ENCODE measurements at places on chromosomes 4 and X.

GRCh38 chr4:139816856-139817255, 151.2 kb downstream of the MGST2 start:
- DNase-seq = no peak

- no peak for DNase-seq
These were observed 14.6 kb downstream of the NAA11 start for GRCh38 chr4:79311279-79311678.

DNA sequence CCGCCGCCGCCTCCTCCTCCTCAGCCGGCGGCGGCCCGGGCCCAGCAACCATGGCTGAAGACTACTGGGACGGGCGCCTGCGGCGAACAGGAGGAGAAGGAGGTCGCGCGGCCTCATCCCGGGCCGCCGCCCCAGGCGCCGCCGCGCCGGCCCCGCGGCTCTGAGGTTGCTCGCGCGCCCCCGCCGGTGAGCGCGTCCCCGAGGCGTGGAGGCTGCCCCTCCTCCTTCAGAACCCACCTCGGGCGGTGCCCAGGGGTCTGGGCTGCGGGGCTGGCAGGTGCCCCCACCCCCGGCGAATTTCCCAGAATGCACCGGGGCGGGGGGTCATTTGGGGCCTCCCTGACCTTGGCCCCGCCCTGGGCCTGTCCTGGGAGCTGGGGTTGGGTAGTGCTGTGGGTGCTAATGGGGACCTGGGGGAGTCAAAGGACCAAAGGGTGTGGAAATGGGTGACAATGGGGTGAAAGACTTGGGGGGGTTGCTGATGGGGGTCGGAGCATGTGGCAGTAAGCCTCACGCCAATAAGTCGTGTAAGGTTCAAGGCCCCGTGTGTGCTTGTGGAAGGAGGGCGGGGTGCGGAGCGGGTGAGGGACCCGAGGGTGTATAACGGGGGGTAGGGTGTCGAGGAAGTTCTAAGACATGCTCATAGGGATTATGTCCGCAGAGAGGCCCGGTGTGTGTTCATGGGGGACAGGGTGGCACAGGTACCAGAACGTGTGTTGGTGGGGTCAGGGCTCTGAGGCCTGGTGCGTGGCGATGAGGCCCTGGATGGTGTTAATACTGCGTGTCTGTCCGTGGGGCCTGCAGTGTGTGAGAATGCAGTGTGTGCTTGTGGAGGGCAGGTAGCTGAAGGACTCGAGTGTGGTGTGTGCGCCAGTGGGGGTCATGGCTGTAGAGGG, 687 bp downstream of the CDK16 start:
- peak; percentile 49 for DNase-seq

DNA sequence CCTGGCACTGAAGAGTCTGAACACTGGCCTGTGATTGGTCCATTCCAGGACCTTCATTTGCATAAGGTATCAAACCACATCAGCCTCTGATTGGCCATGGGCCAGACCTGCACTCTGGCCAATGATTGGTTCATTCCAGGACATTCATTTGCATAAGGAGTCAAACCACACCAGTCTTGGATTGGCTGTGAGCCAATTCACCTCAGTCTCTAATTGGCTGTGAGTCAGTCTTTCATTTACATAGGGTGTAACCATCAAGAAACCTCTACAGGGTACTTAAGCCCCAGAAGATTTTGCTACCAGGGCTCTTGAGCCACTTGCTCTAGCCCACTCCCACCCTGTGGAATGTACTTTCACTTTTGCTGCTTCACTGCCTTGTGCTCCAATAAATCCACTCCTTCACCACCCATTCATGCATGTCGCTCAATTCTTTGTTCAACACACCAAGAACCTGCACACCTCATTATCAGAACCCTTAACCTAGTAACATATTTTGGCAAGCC, 14.2 kb upstream of the HERC5 start:
- DNase-seq = no peak

- no peak for DNase-seq
These were observed 256.1 kb upstream of the ITM2A start for GRCh38 chrX:79623098-79623762.

GRCh38 chr4:98421111-98421510, 159.9 kb downstream of the RAP1GDS1 start:
- DNase-seq = no peak

DNA sequence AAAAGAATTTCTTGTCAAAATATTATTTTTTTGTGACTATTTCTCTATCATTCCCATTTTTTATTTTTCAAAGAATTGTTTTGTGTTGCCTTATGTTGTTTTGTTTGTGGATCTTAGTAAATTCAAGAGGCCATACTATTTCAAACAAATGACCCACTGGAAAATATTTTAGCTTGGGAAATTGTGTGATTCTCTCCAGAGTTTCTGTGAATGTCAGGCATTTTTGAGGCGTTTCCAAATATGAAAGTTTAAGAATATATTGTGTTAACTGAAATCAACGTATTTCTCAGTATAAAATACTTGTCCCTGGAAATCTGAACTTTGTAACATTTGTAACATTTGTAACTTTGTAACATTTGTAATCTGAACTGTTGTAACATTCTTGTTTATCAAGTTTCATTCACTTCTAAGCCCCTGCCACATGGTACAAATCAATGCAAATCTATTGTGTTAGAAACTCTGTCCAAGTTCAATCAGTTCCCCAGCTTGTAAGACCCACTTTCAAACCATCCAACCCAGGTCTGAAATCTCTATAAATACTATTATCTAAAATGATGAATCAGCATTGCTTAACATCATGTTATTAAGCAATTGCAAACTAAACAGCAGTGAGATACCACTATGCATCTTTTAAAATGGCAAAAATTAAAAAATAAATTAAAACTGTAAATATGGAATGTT, 465.4 kb upstream of the GRID2 start:
- DNase-seq = no peak

DNA sequence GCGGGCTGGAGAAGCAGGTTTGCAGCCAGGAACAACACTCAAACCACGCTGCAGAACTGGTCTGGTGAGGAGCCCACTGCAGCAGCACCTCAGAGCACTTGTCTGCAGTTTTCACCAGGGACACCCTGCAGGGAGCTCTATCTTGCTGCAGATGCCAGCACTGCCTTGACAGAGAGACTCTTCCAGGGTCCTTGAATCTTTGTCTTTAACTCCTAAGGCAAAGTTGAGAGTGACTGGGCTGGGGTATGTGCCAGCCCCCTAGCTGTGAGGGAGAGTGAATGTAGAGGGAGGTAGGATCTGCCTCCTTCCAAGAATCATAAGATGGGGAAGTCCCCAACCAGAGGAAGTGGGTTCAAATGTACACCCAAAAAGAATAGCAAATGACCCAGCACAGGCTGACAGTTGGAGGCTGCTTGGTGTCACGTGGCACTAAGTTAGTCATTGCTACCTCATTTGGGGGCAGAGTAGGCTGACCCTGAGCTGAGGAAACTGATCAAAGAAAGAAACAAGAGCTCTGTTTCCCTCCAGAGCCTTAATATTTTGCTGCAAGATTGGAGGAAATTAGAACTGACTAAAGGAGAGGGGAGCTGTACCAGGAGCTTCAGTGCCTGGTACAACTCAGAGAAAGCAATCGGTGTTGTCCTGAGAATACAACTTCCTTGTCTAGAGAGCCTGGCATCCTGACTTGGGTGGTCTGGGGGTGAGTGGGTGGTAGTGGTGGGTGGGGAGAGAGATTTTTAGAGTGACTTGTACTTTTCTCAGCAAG, 28.2 kb upstream of the HUWE1 start:
- peak; percentile 95 for DNase-seq

Measured in activated CD4-positive, alpha-beta T cell treated with anti-CD3 and anti-CD28 coated beads, Interleukin-2, Interleukin-4, amounts not matched to agents 100 ng/mL and 50 ng/mL, durations not matched to agents 16 hours and 8 hours (primary cell).